ENCODE measurements at places on chromosomes 12 and 14.

DNA sequence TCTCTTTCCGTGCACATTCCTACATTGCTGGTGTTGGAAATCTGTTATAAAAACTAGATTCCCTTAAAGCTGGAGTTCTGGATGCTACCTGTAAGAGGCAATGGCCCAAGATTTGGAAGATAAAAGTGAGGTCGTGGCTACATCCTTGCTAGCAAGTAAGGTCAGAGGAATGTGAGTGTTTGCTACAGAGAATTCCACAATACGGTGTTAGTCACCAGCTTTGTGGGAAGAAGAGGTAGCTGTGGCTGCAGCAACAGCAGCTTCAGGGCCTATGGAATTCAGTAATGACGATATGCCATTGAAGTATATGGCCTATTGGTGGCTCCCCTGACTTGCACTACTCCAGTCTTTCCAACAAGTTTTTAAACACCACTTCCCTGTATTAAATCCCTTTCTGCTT, 227.7 kb upstream of the TMEM260 start:
- DNase-seq, result no peak

GRCh38 chr14:50044042-50044651, 72.2 kb downstream of the VCPKMT start:
- peak; percentile 51 for DNase-seq

- no peak for DNase-seq
These were observed 132.2 kb upstream of the NUDT4 start for GRCh38 chr12:93245543-93245942.

DNA sequence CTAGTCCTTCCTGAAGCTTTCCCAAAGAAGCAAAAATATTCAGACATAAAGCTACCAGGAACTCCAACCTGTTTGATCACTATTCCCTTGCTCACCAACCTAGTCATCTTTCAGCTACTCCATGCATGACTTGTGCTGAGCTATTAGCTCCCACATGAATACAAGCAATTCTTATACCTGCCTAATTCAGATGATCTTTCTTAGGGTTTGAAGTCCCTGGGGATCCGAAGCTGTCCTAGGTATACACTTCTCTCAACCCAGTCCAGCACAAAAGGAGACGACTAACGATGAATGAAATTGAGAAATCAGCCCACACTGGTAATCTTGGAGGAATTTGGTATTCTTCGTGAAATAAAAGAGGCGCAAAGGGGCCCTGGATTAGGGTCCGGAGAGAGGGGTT, 631 bp upstream of the PTGR2 start:
- no peak for DNase-seq

DNA sequence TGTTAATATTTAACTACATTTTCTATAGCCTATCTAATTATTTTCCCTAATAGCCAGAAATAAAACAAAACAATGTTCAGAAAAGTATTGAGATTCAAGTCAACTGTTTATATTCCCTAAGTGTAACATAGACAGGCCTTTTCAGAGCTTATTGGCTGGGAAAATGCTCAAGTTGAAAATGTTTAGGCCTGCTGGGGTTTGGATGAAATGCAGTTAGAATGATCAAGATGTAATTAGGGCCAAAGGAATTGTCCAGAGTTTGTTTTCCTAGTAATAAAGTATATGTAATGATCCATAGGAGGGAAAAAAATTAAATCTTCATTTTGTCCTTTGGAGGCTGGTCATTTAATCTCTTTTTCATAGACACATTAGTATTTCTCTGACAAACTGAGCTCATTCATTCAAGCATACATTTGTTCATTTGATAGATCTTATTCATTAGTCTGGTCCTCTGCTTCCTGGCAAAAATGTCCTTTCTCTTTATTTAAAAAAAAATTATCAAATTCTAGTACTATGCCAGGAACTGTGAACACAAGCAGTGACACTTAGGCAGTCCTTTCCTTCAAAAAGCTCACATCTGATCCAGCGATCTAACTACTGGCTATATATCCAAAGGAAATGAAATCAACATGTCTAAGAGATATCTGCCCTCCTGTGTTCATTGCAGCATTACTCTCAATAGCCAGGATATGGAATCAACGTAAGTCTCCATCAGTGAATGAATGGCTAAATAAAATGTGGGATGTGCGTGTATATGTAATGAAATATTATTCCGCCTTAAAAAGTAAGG, 40.1 kb upstream of the NEDD1 start:
- no peak for DNase-seq

DNA sequence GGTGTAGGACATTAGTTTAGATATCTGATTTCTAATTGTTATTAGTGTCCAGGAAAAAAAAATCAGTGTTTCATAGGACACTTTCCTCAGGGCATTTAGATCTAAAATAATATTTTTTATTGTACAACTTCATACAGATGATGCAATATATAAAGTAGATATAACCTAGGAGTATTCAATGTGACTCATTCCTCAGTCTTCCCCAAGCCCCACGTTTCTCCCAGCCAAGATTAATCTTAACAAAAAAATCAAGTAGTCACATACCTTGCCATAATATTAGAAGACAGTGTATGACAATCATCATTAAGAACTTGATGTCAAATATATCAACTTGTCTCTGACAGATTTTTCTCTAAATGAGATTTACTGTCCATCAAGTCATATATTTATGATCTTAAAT, 37.1 kb downstream of the PPFIA2 start:
- no peak for DNase-seq
